ENCODE measurements at places on chromosomes 11 and 22. TPM values are rescaled to one million over a fixed set of nuclear protein-coding genes. Genes with fewer than 3 reads are reported as not detected.

The CEP126 gene
- total RNA-seq = 4.1 TPM

The YPEL4 gene
- 0.72 TPM for total RNA-seq

DNA sequence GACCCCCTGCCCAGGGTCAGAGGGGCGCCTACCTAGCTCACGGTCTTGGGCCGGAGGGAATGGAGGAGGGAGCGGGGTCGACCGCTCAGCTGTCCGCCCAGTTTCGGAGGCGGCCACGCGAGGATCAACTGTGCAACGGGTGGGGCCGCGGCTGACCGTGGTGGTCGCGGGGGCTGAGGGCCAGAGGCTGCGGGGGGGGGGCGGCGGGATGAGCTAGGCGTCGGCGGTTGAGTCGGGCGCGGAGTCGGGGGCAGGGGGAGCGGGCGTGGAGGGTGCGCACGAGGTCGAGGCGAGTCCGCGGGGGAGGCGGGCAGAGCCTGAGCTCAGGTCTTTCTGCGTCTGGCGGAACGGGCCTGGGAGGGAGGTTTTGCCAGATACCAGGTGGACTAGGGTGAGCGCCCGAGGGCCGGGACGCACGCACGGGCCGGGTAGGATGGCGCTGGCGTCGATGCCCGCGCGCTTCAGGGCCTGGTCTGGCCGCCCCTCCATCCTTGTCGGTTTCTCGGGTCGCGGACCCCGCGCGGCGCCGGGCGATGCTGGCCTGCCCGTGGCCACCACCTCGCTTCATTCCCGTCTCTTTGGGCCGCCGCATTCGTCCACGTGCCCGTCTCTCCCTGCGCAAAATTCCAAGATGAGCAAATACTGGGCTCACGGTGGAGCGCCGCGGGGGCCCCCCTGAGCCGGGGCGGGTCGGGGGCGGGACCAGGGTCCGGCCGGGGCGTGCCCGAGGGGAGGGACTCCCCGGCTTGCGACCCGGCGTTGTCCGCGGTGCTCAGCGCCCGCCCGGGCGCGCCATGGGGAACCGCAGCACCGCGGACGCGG lies at the start of gene DRD4:
Gene DRD4, plus strand, starts transcription at position 759 of the 822 bp plus-strand sequence. Its CDS starts 36 bp downstream, at position 795.
- DNase-seq = peak; percentile 94

DNA sequence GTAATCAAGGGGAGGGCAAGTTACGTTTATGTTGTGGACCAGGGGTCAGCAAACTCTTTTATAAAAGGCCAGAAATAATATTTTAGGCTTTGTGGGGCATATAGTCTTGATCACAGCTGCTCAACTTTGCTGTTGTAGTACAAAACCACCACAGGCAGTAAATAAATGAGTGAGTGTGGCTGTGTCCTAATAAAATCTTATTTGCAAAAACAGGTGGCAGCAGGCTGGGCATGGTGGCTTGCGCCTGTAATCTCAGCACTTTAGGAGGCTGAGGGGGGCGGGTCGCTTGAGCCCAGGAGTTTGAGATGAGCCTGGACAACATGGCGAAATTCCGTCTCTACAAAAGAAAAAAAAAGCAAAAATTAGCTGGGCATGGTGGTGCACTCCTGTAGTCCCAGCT lies 57.9 kb upstream of the NUP160 start:
- DNase-seq = no peak

DNA sequence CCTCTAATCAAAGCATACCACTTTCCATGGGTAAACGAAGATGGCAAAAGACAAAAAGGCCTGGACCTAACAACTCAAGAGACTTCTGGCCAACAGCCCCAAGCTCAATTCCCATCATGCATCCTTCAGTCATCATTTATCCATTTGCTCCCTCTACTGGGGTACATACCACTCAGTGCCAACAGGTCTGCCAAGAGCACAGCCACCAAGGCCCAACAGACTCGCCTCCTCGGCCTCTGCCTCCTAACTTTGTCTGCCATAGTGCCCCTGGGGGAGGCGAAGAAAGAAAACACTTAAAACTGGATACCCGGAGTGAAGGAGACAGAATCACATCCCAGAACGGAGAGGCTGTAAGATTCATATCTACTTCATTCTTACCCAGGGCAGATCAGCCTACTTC lies 1.1 kb downstream of the HYOU1 start:
- DNase-seq = peak; percentile 92

DNA sequence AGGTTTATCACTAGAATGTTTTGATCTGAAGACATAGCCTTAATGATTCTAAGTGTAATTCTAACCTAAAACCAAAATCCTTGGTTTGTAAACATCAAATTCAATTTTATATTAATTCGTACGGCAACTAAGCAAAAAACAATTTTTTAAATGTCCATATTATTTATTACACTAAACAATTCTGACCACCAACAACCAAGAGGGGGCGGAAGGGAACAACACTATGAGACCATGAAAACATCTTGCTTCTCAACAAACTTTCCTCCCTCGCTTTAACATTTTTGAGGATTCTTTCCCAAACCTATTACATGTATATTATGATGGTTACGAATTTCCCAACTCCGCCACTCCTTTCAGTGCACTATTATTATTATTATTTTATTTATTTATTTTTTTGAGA lies 6.5 kb upstream of the UCP2 start:
- no peak for DNase-seq

DNA sequence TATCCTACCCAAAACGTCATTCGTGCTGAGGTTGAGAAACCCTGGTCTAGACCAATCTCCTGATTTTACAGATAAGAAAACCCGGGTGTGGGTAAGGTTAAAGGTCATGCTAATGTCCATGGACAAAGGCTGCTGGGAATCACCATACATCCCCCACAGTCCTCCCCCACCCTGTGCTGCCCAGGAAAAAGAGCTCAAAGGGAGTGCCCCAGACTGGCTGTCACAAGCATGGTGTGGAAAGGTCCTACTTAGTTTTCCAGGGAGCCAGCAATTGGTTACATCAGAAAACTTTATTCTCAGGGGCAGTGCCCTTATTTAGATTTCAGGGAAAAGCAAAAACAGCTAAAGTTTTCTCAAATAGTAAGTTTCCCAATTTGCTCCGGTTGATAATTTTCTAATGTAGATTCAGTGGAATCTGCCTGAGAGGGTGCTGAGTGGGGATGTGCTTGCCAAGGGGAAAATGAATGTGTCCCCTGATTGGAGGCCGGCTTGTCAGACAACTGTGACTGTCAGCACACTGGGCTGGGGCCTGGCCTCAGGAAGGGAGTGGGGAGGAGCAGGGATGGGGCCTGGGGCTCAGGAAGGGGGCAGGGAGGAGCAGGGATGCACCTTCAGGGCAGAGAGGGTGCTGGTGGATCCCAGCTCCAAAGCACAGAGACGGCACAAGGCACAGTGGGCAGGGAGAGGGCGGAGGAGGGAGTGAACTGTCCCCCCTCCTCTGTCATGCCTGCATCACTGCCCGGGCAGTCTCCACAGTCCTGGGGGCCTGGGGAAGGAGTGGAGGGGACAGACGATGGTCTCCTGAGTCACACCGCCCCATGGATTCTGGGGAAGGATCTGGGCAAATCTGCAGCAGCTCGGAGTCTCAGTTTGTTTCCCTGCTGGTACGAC lies 263.6 kb downstream of the KIRREL3 start:
- DNase-seq = no peak

DNA sequence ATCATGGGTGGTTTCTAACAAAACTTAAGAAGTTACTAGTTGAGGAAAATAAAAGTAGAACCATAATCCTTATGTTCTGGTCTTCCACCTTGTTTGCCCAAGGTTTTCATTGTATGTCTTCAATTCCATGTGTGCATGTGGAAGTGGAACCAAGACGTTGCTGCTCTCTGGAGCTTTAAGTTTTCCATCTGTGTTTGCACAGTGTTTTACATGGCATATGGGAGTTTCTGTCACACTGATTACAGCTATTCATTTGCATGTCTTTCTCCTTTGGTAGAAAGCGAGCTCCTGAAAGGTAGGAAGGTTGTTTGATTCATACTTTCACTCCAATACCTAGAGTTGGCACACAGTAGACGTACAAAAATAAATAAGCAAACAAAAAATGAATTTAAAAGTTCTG lies 112.6 kb upstream of the LUZP2 start:
- DNase-seq = no peak

DNA sequence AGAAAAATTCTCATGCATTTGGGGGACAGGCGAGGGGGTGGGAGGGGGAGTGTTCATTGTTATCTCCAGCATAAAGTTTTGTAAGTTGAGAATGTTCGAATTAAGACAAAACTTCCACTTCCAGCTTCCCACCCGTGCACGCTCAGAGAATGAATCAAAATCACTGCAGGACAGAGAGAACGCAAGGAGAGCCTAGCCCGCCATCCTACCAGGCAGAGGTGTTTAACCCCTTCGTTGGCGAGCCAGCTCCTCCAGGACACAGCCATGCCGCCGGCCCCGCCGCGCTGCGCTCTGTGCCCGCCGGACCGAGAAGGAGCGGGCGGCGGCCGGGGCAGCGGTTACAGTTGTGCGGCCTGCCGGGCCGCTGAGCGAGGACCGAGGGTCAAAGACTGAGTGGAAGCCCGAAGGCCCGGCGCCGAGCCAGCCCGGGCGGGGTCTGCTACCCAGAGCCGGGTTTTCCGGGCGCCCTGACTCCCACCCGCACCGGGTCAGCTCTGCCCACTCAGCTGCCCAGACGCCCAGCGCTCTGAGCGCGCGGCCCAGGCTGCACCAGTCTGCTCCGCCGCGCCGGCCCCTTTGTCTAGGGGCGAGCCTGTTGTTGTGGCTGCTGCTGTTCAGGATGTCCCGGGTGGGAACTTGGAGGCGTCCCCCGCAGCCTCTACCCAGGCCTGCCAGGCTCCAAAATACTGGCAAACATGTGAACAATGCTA lies at the start of gene NOX4:
Gene NOX4, minus strand, starts transcription at position 395 of the 710 bp plus-strand sequence. Its CDS starts 129 bp downstream, at position 266.
- peak; percentile 80 for DNase-seq

GRCh38 chr11:128582496-128583366 lies 4.6 kb downstream of the ETS1 start:
- DNase-seq = peak; percentile 91

- DNase-seq = no peak
Measured at GRCh38 chr11:71542879-71543777, 5.1 kb upstream of the KRTAP5-9 start.
